GM19239 (cell line): ENCODE measurements at places on chromosomes 2 and 18.

GRCh38 chr2:28505361-28505760 lies 9.5 kb downstream of the PLB1 start:
- DNase-seq: no peak

- no peak for DNase-seq
These were observed 51.3 kb downstream of the C2orf76 start for GRCh38 chr2:119315241-119315925.

DNA sequence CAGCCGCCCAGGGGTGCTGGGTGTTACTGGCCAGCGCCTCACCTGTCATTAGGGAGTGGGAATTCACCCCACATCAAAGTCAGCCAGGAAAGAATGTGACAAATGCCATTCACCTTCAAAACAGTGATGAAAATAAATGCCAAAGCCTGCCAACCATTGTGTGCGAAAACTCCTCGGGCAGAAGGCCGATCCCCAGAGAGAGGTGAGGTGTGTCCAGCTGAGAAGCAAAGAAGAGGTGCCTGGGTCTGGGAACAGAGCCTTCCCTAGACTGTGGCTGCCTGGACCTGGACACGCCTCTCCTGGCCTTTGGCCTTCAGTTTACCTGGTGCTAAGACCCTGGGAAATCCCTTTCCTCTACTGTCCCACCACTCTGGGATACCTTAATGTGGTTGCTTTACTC lies 142.7 kb downstream of the CYP26B1 start:
- DNase-seq: no peak

- no peak for DNase-seq
These were observed 145.3 kb upstream of the ALKAL2 start for GRCh38 chr2:433216-433615.

GRCh38 chr2:239216614-239217273 lies 184.1 kb downstream of the HDAC4 start:
- DNase-seq: no peak

DNA sequence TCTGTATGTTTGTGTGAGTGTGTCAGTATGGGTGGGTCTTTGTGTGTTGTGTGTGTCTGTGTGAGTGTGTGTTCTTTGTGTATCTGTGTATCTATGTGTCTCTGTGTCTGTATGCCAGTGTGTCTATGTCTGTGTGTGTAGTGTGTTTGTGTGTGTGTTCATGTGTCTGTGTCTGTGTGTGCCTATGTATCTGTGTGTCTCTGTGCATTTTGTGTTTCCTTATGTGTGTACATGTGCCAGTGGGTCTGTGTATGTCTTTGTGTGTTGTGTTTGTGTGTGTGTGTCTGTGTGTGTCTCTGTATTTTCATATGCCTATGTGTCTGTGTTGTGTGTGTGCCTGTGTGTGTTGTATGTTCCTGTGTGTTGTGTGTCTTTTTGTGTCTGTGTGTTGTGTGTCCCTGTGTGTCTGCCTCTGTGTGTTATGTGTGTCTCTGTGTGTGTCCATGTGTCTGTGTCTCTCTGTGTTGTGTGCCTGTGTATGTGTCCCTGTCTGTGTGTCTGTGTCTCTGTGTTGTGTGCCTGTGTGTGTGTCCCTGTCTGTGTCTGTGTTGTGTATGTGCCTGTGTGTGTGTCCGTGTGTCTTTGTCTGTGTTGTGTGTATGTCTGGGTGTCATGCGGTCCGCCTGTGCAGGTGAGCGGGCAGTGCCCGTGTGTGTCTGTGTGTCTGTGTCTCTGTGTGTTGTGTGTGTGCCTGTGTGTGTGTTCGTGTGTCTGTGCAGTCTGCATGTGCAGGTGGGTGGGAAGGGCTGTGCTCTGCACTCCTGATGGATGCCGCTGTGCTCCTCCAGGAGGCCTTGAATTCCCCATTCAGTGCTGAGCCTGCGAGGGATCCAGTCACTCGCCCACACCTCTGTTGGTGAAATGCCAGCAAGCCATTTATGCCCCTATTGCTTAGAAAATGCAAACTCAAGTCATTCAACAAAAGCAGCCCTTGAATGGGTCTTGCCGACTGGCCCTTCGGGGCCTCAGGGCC lies 37.4 kb downstream of the KLHL29 start:
- DNase-seq: no peak

GRCh38 chr2:107362993-107363392 lies 463.7 kb upstream of the RGPD4 start:
- no peak for DNase-seq

- no peak for DNase-seq
These were observed 90.0 kb downstream of the CRACDL start for GRCh38 chr2:98846041-98846440.

DNA sequence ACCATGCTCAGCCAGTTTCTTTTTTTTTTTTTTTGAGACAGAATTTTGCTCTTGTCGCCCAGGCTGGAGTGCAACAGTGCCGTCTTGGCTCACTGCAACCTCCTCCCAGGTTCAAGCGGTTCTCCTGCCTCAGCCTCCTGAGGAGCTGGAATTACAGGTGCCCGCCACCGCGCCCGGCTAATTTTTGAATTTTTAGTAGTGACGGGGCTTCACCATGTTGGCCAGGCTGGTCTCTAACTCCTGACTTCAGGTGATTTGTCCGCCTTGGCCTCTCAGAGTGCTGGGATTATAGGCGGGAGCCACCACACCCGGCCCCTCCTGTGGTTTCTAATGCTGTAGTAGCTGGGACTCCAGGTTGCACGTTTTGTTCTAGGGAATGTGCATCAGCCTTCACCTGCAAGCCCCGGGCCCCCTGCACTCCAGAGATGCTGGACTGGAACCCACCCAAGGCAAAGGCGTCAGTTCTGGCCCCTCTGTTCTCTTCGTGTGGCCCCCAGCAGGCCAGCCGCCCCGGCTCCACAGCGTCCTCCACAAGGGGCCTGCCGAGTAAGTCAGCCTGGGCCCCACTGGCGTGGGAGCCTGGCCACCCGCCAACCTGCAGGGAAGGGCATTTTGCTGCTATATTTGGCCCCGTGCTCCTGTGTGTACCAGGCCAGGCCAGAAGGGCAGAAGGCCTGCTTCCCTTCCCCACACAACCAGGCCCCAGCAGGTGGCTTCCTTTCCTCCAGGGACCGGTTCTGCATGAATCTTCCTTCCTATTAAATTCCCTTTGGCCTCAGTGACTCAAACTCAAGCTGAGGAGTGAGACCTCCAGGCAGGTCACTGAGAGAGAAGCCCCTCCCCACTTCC lies 25.7 kb upstream of the B3GNT7 start:
- DNase-seq: no peak

DNA sequence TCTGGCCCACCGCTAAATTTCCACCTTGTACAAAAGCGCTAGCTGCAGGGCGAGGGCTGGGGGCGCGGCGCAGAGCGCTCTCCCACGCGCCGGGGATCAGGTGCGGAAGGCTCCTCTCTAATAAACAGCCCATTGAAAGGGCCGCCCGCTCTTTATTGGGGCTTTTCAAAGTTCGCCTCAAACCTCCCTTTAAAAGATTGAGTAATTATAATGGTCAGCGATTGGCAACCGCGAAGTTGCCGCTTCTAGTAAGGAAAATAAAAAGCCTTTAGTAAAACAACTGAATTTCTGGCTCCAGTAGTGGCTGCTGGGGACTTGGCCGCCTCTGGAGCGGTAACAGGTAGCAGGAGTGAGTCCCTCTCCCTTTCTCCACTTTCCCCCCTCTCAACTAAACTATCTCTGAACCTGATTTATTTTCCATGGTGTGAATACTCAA lies 755 bp downstream of the NEUROD1 start:
- DNase-seq: no peak

DNA sequence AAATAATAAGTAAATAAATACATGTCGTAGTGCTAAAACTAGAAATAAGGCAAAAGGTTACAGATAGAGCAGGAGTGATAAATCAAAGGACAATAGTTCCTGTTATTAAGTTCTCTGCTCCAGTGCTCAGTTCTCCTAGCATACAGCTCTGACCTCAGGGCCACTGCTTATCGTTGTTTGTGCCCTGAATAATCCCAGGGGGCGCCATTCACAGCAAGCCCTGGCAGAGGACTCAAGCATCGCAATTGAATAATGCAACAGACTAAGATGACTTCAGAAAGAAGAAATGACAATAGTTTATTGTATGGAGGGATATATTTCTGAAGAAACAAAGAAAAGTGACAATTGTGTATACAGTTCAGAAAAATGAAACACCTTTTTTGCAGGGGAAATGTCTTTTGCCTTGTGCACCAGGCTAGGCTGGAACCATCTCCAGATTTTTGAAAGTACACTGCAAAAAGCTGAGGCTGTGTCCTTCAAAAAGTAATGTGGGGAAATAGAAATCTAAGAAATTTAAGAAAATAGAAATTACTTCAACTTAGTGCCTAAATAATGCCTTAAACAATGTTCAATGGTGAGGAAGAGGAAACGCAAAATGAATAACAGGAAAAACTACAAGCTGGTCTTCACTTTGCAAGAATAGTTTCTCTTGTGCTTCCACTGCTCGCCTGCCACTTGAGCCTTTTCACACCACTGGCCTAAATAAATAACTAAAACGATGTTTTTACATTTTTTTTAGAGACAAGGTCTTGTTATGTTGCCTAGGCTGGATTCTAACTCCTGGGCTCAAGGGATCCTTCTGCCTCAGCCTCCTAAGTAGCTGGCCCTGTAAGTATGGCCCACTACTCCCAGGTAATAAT lies 19.0 kb upstream of the CCNYL1 start:
- peak; percentile 34 for DNase-seq

- DNase-seq: no peak
These were observed 3.6 kb downstream of the DYNC2LI1 start for GRCh38 chr2:43777306-43777926.

DNA sequence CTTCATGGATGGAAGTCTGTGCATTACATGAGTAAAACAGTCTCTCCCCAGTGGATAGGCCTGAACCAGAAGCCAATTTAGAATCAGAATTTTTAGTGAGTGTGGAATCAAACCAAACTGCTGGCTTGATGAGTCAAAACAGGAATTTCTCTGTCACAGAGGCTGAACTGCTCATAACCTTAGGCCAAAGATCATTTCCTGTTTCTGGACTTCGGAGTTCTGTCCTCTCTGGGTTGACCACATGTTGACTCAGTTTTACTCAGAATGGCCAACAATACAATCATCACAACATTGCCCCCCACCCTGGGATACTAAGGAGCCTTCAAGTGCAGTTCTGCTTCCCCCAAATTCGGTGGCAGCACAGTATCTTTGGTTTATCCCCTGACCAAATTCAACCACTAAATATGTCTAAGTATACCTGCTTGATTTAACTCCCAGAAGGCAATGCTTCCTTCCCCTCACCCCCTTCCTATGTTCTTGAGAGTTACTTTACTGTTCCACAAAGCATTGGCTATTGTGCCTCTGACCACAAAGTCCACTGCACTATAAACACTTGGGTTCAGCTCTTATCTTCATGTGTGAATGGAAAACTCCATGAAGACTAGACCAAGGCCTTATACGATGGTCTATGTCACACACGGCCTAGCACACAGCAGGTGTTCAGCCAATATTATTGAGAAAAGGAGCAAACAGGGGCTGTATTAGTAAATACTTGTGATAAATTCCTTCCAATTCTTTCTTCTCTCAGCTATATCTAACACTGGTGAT lies 67.8 kb downstream of the NXPH2 start:
- peak; percentile 32 for DNase-seq

- no peak for DNase-seq
These were observed 8.1 kb downstream of the CHMP1B start for GRCh38 chr18:11859282-11859830.
